Upper lobe of right lung (tissue), 1 donor: ENCODE measurements at places on chromosomes 7 and 10. TPM values are rescaled to one million over a fixed set of nuclear protein-coding genes. Genes with fewer than 3 reads are reported as not detected.

GRCh38 chr7:23887660-23888059 lies 177.6 kb downstream of the STK31 start:
- no peak for DNase-seq

DNA sequence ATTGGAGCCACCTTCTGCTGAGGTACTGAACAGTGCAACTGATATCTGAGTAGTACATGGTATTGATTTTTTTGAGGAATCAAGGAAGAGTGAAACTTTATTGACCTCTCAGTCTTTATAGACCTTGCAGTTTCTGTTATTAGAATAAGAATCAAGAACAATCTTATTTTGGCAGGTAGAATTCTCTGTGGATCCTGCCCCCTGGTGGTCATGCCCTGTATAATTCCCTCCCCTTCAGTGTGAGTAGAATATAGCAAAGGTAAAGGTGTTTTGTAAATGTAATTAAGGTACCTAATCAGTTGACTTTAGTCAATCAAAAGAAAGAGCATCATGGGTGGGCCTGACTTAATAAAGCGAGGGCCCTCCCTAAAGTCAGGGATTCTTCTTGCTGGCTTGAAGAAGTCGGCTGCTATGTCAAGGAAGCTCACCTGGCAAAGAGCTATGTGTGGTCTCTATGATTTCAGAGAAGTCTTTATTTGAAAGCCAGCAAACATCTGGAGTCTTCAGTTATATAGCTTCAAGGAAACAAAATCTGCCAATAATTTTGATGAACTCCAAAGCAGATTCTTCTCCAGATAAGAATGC lies 142.8 kb downstream of the LSM5 start:
- no peak for DNase-seq

DNA sequence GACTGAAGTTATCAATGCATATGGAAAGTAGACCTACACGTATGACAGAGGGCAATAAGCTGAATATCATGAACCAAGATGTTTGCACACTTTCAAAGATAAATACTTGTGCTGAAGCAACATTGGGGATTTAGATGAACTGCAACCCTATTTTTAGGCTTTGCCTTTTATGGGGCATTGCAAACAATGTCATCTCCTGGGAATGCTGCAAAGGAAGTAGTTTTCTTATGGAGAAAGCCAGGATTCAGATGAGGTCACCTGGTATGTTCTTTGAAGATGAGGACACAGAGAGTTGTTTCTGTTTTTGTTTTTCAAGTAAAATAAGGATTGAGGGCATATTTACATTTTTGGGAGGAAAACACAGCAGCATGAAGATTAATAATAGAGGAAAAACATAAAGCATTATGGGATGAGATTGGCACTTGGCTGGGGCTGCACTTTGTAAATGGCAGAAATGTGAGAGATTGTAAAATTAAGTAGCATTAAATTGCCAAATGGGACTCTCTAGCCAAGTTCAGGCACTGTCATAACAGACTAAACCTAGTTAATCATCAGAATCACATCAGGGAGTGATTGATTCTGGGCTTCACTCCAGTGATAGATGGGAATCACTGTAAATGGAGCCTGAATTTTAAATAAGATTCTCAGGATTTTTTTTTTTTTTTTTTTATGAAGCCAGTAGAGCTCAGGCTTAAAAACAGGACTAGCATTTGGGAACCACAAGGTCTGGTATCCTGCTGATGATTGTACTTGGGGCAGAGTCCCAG lies 63.1 kb downstream of the MALRD1 start:
- no peak for DNase-seq

- DNase-seq = no peak
These were observed 54.4 kb downstream of the PRKCQ start for GRCh38 chr10:6525599-6526165.

GRCh38 chr7:100752994-100753393 lies 19.6 kb downstream of the ZAN start:
- DNase-seq = no peak

DNA sequence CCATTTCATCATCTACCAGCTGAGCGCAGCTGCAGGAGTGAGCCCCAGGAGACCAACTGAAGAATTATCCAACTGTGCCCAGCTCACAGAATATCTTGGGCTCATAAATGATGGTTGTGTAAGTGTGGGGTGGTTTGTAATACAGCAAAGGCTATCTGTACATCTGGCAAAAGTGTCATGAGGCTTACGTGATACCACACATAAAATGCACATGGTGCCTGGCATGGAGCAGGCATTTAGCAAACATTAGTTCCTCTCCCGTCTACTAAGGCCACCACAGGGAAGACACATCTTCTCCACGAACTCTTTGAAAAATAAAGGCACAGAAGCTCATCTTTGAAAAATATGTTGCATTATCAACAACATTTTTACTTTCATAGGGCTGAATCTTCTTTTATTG lies 32.3 kb downstream of the AOAH start:
- no peak for DNase-seq

- DNase-seq = no peak
These were observed 32.7 kb upstream of the ZNF438 start for GRCh38 chr10:31064348-31064747.

DNA sequence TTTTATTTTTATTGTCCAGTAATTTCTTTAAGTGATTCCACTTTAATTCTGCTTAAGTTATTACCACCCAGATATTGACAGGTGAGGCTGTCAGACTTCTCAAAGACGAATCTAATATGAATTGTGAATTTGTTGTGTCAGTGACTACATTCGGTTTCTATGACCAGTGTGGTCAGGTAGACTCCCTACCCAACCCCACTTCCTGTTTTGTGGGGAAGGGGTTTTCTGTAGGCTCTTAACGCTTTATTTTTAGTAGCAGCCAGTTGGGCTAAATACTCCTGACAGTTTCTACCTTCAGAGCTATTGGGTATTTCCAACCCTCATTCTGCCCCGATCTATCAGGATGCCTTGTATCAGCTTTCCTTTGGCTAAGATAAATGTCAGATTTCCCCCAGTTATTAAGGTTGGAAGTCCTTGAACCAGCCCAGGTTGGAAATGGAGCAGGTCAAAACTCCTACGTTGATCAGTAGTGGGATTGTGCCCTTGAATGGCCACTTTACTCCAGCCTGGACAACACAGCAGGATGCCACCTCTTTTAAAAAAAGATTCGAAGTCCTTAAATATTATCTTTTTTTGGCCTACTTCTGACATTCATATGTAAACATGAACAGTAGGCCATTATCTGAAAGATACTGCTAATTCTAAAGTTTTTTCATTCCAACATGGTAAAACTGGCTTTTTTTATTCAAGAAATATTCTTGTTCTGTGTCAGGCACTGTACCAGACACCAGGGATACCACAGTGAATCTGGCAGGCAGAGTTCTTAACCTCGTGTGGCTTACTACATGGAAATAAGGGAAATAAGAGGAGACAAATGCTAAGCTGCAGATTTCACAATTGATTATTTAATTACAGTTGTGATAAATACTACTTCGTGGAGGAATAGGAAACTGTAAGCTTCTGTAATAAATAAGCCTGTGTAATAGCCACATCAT lies 133.3 kb upstream of the SAMD8 start:
- no peak for DNase-seq

DNA sequence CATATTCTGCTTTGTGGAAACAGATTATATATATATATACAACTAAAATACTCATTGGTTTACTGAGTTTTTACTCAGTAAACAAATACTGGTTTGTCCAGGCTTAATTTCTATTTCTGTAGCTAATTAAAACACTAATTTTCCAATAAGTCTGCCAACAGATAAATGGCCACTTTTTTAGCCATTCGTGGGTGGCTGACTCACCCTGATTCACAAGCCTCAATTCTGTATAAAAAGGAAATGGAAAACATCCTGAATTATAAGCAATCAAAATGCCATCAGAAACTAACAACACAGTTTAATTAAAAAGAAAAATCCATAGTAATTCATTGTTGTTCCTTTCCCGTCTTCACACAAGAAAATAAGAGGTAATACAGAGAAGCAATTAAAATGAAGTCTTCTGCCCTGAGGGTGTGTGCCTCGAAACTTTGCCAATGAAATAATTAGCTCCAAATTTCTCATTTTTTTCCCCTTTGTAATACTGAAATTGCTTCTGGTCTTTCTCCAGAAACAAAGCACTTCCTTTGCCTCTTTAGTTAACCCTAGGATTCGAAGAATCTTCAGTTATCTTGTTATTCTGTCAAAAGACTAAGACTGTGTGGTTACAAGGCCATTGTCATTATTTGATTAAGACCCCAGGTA lies 118.7 kb upstream of the PTN start:
- DNase-seq = no peak

DNA sequence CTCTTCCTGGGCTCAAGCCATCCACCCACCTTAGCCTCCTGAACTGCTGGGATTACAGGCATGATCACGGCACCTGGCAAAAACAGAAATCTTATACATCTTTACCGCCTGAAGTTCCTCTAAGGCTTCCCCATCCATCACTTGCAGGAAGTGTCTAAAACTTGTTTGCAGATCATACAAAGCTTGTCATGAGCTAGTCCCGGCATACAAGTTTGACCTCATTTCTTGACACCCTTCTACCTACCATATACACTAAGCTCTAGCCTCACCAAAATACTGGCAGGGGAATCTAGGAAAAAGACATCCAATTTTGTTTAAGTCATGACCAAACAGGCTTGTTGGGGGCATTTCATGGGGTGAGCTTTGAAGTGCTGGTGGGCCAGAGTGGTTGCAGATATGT lies 14.5 kb downstream of the DNMBP start:
- no peak for DNase-seq

GRCh38 chr10:102578782-102579181 lies 65.5 kb upstream of the TRIM8 start:
- DNase-seq = no peak

- DNase-seq = no peak
These were observed 32.6 kb upstream of the CNNM1 start for GRCh38 chr10:99296605-99297004.

- no peak for DNase-seq
These were observed 172.1 kb downstream of the SLC16A9 start for GRCh38 chr10:59537501-59537900.

GRCh38 chr10:123301077-123301857 lies 147.1 kb downstream of the BUB3 start:
- DNase-seq = no peak

DNA sequence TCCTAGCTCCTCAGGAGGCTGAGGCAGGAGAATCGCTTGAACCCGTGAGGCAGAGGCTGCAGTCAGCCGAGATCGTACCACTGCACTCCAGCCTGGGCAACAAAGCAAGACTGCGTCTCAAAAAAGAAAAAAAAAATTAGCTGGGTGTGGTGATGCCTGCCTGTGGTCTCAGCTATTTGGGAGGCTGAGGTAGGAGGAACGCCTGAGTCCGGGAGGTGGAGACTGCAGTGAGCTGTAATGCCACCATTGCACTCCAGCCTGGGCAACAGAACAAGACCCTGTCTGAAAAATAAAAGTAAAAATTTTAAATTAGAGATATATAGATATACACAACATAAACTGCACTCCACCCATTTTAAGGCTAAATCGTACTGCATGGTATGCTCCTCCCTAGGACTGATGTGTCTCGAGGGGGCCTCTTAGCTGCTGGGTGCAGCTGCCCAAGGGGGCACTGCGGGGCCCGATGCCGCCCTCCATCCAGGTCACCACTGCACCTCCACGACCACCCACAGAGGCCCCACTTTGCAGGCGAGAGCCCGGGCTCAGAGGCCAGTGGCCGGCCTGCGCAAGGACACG lies 40.9 kb upstream of the FOXK1 start:
- no peak for DNase-seq

DNA sequence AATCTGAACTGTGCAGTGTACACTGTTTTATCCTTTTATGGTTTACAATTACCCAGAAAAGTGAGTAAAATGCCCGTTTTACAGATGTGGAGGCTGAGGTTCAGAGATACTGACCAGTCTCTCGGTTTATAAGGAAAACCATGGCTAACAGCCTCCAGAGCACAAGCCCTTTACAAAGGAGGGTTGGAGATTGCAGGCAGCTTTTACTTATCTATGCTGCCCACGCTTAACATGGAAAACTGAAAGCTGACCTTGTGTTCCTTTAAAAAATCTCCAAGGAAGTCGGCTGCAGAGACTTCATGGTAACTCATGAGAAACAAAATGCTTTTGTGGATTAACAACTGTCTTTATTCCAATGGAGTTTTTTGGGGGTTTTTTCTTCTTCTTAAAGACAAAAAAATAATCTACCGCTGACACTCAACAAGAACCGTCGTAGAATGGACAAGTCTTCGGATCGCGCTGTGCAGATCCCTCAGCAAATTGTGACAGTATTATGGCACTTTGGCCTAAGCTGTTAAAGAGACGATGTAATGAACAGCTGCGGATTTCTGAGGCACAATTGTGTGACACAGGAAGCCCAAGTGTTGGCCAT lies 654 bp upstream of the SLF2 start:
- DNase-seq = no peak

DNA sequence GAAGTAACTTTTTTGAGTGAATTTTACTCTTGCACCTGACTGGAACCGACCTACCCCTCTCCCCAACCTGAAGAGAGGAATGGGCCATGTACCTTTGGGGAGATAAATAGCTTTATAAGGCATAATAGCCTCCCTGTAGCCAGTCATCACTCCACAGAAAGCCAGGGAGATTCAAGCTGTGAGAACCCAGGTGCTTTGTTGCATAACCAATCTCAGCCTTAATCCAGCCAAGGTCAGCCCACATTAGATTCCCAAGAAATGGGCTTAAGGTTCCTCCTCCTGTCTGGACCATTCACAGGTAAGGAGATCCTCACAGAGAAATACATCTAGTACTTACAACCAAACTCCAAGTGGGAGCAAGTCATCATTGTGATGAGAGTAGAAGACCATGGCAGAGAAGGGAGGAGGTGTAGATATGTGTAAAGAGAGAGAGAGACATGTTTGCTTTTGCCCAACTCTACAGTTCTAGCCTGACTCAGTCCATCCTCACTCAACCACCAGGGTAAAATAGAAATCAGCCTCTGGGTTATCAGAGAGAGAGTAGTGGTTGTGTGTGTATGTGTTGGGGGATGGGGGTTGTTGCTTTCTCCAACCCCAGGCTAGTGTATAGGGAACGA lies 23.6 kb downstream of the SKIDA1 start:
- no peak for DNase-seq

- DNase-seq = no peak
These were observed 14.7 kb downstream of the SHH start for GRCh38 chr7:155797262-155798250.

DNA sequence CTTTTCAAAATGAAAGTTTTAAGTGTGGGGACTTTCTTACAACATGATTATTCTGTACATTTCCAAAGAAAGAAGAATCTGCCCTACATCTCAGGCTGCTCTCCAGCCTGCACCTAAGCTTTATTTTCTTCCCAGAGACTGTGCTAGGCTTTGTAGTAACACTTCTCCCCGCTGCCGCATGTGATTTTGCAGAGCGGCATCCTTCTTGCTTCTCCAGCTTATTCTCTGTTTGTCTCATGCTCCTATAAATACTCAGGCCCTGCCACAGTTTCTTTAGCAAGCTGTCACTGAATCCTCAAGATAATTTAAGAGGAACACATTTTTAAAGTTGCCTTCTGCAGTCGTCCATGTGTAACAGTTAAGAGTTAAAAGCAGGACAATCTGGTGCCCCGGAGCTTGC lies 53.5 kb downstream of the INSYN2A start:
- no peak for DNase-seq

Gene ACSL5
- 79.1 TPM for total RNA-seq

Gene SFTPA1
- 11,191 TPM for total RNA-seq

Gene NRG3
- total RNA-seq = 2.3 TPM

Gene BMPER
- total RNA-seq = 10.0 TPM

Gene CHST15
- total RNA-seq = 49.2 TPM

Gene CUL2
- 33.0 TPM for total RNA-seq

Gene ACTA2
- total RNA-seq = 478 TPM
